ENCODE measurements at places on chromosomes 4 and X.

GRCh38 chr4:15322006-15322405 lies 105.8 kb upstream of the C1QTNF7 start:
- DNase-seq, result no peak

GRCh38 chr4:157838366-157838765 lies 334.5 kb downstream of the GASK1B start:
- no peak for DNase-seq

GRCh38 chrX:1535241-1536041 lies 1.5 kb downstream of the P2RY8 start:
- peak; percentile 37 for DNase-seq

DNA sequence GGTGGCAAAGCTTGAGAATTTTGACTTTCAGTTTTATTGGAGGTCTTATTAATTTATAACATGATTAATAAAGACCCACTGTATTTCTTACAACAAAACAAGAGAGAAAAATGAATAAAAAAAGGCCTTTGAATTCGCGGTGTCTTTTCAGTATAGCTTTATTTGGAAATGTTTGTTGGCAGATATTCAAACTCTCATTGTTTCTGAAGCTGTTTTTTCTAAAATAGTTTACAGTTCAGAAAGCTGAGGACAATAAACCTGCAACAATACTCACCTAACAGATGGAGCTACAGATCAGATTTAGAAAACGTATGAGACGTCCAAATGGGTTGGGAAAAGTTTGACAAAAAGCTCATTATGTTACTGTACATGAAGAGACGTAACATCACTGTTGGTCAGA lies 2.4 kb upstream of the SPARCL1 start:
- DNase-seq, result no peak

GRCh38 chrX:105375816-105376215 lies 155.3 kb upstream of the TEX13A start:
- no peak for DNase-seq

DNA sequence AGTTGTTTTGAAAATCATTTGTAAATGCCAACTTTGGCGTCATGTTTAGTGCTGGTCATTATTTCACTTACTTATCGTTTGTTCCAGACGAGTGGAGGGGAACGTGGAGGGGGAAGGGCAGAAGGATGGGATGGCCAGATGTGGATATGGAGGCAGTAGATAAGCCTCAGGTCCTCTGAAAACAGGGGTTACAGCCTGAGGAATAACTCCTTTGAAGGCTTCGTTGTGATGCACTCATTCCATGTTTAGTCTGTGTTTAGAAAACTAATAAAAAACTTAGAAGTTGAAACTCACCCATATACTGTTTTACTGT lies 1.1 kb downstream of the MOB1B start:
- DNase-seq, result no peak

DNA sequence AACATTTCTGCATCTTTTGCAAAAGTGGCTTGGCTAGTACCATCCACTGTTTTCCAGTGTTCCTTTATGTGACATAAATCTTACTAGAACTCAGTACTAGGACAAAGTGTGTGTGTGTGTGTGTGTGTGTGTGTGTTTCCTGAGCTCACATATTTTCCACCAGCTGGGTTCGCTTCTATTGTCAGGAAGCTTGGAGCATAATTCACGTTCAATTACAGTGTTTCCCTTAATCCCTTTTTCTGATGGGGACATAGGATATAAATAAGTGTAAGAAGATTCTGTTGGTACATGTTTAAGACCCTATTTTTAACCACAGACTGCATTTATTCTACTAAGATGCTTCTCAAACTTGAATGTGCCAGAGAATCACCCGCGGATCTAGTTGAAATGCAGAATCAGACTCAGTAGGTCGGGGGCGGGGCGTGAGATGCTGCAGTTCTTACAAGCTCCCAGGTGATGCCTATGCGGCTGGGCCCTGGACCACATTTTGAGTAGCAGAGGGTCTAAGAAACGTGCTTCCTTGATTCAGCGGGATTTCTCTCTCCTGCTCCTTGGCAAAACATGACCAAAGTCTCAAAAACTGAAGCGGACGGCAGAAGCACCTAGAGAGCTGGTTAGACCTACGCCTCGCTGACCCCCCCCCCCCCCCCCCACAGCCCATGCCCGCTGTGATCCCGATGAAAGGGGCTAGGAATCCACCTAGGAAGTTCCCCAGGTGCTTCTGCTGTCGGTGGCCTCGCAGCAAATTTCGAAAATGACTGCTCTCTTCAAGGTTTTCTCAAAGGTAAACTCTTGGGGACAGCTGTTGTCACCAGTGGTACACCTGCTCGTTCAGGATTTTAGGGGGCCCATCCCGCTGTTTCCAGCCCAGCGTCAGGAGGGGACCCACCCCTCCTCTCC lies 797 bp downstream of the CD99L2 start:
- peak; percentile 9 for DNase-seq

DNA sequence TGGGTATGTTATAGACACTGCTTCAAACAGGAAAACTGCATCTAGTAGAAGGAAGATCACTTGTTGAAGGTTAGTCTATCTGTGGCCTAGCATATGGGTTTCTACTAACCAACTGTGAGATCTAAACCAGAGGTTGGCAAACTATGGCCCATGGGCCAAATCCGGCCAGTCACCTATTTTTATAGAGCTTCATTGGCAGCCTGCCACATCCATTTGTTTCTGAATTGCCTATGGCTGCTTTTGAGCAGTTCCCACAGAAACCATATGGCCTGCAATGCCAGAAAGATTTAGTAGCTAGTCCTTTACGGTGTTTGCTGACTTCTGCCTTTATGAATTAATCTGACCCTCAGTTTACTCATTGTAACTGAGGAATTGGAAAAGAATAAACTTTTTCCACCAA lies 71.1 kb downstream of the MID1 start:
- DNase-seq, result no peak

- DNase-seq, result no peak
These were observed 237.3 kb upstream of the STS start for GRCh38 chrX:6910218-6910617.

DNA sequence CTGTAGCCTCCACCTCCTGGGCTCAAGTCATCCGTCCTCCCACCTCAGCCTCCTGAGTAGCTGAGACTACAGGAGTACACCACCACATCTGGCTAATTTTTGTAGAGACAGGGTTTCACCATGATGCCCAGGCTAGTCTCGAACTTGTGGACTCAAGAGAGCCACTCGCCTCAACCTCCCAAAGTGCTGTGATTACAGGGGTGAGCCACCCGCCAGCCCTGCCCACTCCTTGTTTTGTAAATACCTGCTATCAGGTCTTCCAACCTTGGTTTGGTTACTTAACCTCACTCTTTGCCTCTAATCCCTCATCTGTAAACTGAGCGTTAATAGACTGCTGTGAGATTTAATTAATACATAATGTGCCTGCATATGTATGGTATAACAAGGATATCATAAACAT lies 803 bp downstream of the CNGA1 start:
- DNase-seq, result no peak

DNA sequence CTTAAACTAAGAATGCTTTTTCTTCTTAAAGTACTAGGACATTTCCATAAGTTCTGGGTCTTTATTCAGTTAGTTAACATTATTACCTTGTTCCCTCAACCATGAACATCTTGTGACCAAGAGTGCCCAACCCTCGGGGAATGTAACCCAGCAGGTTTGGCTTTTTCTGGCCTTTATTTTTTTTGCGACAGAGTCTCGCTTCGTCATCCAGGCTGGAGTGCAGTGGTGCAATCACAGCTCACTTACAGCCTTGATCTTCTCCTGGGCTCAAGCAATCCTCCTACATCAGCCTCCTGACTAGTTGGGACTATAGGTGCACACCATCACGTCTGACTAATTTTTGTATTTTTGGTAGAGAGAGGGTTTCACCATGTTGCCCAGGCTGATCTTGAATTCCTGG lies 65.1 kb downstream of the USP11 start:
- no peak for DNase-seq

GRCh38 chr4:36256398-36256891 lies 12.1 kb upstream of the ARAP2 start:
- no peak for DNase-seq

GRCh38 chr4:1541449-1542225 lies 135.4 kb upstream of the NKX1-1 start:
- DNase-seq, result no peak

DNA sequence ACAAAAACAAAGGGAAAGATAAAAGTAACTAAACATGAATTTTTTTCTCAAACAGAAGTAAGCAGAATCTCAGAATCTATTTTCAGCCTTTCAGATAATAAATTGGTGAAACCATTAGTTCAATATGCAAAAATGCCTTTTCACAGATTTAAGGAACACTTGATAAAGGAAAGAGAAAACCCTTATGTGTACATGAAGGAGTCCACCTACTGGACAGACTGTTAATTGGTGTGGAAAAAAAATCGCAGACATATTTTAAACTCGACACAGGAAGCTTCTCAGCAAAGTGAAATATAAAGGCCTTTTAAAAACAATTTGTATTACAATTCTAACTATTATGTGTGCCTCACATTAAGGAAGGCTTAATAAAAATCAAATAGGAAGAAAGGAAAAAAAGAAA lies 22.3 kb downstream of the COX7B2 start:
- no peak for DNase-seq

- no peak for DNase-seq
These were observed 9.0 kb downstream of the CSN3 start for GRCh38 chr4:70251250-70251944.

DNA sequence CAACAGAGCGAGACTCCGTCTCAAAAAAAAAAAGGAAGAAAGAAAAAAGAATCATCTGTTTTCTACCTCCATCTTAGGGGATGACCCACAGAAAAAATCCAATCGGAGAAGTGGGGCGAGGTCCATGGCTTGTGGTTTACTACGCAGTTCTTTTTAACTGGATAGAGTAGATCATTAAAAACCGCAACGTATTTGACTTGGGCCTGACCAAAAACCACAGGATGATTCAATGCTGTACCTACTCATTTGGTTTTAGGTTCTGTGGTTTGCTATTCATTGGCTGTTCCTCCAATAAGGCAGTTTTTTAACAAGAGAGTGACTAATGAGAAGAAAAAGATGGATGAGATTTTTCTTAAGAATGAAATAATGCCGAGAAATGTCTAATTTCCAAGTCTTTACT lies 83.7 kb downstream of the FREM3 start:
- DNase-seq, result no peak

DNA sequence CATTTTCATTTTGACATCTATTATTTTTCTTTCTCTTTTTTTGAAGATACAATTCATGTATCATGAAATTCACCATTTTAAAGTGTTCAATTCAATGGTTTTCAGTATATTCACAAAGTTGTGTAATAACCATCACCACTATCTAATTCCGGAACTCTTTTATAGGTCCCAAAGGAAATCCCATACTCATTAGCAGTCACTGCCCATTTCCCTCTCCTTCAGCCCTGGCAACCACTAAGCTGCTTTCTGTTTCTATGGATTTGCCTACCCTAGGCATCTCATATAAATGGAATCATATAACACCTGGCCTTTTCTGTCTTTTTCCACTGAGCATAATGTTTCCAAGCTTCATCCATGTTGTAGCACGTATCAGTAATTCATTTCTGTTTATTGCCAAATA lies 3.2 kb upstream of the FGF2 start:
- no peak for DNase-seq

DNA sequence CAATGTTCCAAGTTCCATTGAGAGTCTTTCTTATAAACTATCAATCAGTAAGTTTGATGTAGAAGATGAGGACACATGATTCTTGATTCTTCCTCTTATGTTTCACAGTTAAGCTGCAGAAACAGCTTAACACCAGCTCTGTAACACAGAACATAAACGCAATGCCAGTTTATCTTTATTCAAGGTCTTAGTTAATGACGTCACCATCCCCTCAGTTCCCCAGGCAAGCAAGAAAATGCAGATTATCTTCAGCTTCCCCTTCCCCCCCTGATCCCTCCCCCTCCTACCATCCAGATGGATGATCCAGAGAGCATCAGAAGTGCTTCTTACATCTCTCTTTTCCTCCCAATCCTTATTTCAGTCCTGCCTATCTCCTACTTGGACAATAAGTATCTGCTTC lies 4.4 kb upstream of the SH3RF1 start:
- no peak for DNase-seq

DNA sequence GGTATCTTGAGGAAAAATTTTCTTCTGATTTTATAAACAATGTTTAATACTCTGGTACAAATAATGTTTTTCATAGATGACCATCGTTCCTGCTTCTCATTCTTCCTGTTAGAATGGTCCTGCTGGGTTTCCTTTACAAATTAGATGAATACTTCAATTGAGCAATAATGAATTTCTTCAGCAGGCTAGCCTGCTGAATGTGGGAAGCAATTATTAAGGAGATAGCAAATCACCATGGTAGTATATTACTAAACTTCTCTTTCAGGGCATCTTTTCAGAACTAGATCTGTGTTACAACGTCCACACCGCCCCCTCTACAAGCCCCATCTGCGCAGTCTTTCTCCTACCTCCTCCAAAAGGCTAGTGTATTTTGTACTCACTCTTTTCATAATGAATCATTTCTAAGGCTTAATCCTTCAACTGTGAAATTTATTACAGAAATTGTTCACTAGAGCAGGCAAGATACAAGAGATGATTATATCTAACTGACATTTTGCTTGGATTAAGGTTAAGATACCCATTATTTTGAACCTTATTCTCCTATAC lies 38.4 kb downstream of the GPRIN3 start:
- DNase-seq, result no peak

GRCh38 chrX:130575831-130576389 lies 174.1 kb downstream of the RBMX2 start:
- no peak for DNase-seq

GRCh38 chrX:39875834-39876628 lies 221.7 kb downstream of the BCOR start:
- DNase-seq, result no peak

DNA sequence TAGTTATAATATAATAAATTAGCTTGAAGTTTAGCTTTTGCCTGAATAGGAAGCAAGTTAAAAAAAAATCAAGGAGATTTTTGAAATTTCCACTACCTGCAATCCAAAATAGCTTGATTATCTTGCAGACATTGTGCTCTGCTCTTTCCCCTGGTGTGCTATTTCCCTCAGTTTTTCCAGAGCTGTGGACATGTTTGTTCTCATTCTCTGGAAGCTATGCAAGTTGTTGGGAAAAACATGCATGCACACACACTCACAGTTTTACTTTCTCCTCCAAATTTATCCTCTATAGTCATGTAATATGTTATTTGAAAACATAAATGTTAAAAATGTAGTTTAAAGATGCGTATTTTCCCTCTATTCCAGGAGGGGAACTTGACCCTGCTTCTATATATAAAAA lies 225.8 kb upstream of the ARSJ start:
- DNase-seq, result no peak

GRCh38 chr4:63717384-63717783 lies 691.9 kb downstream of the TECRL start:
- DNase-seq, result no peak

GRCh38 chrX:68115371-68115770 lies 317.9 kb downstream of the OPHN1 start:
- no peak for DNase-seq

GRCh38 chr4:32440391-32440790 lies 1720.2 kb downstream of the PCDH7 start:
- no peak for DNase-seq

All from central memory CD8-positive, alpha-beta T cell (primary cell).